ENCODE measurements at places on chromosomes 16 and 17.

- no peak for DNase-seq
These were observed 19.0 kb downstream of the C16orf96 start for GRCh38 chr16:4574919-4575705.

GRCh38 chr17:41439375-41439774 is 1.4 kb downstream of the KRT38 start:
- no peak for DNase-seq

DNA sequence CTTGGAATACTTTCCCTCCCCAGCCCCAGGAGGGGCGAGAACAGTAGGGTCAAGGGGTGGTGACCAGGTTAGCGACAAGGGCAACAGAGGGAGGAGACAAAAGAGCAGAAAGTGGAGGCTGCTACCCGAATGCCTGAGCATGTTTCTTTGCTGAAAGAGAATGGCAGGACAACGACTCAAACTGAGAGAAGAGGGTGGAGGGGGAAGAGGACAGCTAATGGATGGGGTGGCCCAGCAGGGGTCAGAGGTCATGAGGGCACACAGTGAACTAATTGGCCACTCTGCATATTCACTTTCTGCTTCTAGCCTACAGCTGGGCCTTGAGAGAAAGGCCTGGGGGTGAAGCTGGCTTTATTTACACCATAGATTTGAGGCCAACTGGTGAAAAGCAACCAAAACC is 19.1 kb upstream of the DDX52 start:
- DNase-seq: no peak

DNA sequence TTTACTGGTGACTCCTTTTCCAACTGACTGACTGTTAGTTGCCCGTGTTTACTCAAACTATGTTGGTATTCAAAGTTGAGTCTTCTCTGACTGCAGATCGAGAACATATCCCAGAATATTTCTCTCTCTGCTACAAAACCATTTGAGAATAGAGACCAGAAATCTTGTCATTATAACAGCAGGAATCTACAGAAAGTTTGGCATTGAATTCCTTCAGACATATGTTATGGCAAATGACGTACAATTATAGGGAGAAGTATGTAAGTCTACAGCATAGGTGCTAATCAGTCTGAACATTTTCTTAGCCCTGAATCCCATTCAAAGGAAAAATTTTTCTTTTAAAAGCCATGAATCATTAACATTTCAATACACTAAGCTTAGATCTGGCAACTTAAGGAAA is 239.8 kb upstream of the SOX9 start:
- DNase-seq: no peak

- no peak for DNase-seq
These were observed 185.4 kb downstream of the ABCC12 start for GRCh38 chr16:47970291-47970931.

DNA sequence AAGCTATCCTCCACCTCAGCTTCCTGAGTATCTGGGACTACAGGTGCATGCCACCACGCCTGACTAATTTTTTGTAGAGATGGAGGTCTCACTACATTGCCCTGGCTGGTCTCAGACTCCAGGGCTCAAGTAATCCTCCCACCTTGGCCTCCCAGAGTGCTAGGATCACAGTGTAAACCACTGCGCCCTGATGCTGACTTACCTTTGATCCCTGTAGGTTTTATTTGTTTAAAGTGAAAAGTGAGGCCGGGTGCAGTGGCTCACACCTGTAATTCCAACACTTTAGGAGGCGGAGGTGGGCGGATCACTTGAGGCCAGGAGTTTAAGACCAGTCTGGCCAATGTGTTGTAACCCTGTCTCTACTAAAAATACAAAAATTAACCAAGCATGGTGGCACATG is 8.7 kb downstream of the PSKH1 start:
- DNase-seq: no peak

DNA sequence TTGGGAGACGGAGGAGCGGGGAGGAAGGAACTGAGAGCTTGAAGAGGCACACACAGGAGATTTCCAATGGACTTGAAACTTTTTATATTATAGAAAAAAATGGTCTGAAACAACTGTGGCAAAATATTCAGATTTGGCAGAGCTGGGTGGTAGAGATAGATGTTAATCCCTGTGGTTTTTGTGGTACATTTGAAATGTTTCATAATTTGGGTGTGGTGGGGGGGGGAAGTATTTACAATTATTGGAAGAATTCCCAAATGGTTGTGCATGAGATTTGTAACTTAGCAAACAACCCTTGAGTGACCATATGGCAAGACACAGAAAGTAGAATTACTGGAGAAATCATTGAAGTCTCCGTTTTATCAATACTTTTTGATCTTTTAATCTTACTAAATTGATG is 588.8 kb upstream of the PSMD7 start:
- DNase-seq: no peak

- no peak for DNase-seq
These were observed 78.6 kb downstream of the MYH13 start for GRCh38 chr17:10294180-10294579.

DNA sequence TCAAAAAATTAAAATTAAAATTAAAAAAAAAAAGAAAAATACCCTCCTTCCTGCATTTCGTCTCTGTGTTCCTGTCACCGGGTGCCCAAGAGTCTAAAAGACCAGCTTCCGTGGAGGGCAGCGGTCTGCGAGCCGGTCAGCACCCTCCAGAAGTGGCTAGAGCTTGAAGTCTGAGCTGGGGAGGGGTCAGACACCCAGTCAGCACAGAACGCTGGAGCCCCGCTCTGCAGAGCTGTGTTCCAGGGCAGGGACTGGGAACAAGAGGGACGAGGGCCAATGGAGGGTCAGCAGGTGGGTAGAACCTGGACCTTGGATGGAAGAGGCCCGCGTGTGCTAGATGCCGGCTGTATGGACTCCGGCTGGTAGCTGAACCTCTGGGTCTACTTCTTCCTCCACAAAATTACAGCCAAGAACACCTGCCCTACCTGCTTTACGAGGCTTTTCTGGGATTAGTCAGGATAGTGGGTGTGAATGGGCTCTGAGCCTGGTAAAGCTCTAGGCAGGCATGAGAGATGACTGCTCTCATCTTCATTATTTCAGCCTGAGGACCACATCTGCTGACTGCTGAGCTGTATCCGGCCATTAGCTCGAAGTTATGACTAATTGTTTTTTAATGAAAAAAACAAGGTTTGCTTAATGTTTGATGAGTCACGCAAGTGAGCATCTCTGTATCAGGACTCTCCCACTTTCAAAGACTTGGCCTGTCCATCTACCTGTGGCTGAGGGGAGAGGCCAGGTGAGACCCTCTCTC is 5.9 kb downstream of the TRPV1 start:
- no peak for DNase-seq

- no peak for DNase-seq
These were observed 183.8 kb downstream of the CCDC182 start for GRCh38 chr17:57561072-57561861.

- DNase-seq: no peak
These were observed 18.0 kb downstream of the KIFC3 start for GRCh38 chr16:57784334-57784733.

DNA sequence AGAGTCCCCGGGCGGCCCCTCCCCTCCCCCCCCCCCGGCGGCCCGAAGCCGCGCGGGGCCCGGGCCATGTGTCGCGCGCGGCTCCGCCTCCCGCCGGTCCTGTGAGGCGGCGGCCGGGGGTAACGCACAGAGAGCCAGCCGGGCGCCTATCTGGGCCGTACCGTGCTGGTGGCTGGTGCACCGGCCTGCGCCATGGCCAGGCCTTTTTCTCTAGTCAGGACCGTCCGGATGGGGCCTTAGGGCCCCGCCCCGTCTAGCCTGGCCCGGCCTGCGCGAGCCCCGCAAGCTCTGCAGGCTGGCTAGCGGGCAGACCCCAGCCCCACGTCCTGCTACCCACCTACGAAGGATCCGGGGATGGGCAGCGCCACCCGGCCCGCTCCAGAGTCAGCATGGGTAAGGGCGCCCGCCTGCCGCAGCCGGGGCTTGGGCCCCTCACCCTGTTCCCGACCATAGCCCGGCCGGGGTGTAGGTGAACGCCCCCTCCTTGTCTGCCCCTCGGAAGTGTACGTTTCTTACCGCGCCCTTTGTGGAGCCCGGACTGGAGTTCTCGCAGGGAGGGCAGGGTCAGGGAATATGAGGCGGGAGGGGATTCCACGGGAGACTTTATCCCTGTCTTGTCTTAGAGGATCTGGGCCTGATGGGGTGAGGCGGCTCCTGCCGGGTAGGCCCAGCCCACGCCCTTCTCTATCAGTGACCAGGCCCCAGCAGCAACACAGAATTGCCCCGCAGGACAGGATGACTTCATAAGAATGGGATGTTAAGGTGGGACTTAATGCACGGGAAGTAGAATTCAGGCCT is at the start of gene CENPT:
CENPT (minus strand) TSS at position 630 of the 798 bp plus-strand sequence. CDS start 13,834 bp downstream, outside the sequence.
- DNase-seq: peak; percentile 7

GRCh38 chr16:69017036-69017783 is 88.2 kb upstream of the HAS3 start:
- DNase-seq: no peak

- DNase-seq: peak; percentile 66
These were observed 757 bp downstream of the FMNL1 start for GRCh38 chr17:45222289-45222995.

- peak; percentile 92 for DNase-seq
These were observed 5.6 kb downstream of the CORO6 start for GRCh38 chr17:29617125-29617480.

GRCh38 chr16:87764600-87765472 is 950 bp downstream of the KLHDC4 start:
- DNase-seq: peak; percentile 9

- DNase-seq: no peak
These were observed 108.1 kb downstream of the PMP22 start for GRCh38 chr17:15157051-15157450.

- no peak for DNase-seq
These were observed 23.6 kb downstream of the MPG start for GRCh38 chr16:101586-101985.

DNA sequence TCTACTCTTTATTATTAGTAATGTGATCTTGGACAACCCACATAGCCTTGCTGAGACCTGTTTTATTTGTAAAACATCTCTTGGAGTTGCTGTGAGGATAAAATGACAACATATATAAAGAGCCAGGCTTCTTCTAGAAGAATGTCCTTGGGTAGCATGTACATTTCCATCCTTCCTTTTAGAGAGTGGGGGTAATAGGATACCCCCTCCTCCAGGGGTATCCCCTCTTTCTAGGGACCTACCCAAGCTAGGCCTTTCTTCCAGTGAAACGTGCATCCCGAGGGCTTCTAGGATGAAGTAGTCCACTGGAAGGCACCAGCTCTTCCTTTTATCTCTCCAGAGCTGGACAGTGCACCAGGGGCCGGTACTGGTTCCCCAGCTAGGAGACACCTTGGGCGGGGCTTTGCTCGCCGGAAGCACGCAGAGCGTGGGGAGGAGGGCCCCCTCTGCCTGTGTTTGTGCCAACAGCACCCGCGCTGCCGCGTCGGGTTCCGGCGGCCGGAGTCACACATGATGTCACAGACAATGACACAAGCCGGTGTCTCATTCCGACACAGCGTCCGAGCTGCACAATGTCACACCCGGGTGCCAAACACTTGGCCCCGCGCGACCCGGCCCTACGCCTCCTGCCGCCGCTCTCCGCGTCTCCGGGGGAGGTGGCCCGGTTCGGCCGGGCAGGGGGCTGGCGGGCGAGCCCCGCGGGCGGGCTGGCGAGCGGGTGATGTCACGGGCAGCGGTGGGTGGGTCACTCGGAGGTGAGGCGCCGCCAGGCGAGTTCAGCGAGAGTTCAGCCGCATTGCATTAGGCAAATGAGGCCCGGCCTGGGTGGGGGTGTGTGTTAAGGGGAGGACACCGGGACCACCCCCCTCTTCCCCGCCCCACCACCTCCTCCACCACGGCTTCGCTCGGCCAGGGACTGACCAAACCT is 23.4 kb downstream of the GJD3 start:
- peak; percentile 79 for DNase-seq

GRCh38 chr17:36862116-36862920 is 75.0 kb upstream of the LHX1 start:
- DNase-seq: no peak

DNA sequence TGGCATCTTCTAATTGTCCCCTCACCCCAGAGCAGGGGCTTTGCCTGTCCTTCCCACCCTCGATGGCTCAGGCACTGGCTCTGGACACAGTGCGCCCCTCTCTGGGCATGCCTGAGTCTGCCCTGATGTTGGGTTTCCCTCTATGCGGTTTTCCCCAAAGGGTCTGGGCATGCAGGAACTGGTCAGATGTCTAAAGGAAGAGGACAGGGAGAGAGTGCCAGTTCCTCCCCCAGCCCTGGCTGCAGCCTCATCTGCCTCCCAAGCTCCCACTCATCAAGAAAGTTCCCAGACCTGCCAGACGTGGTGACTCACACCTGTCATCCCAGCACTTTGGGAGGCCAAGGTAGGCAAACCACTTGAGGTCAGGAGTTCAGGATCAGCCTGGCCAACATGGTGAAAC is 41.3 kb upstream of the PABPN1L start:
- no peak for DNase-seq

DNA sequence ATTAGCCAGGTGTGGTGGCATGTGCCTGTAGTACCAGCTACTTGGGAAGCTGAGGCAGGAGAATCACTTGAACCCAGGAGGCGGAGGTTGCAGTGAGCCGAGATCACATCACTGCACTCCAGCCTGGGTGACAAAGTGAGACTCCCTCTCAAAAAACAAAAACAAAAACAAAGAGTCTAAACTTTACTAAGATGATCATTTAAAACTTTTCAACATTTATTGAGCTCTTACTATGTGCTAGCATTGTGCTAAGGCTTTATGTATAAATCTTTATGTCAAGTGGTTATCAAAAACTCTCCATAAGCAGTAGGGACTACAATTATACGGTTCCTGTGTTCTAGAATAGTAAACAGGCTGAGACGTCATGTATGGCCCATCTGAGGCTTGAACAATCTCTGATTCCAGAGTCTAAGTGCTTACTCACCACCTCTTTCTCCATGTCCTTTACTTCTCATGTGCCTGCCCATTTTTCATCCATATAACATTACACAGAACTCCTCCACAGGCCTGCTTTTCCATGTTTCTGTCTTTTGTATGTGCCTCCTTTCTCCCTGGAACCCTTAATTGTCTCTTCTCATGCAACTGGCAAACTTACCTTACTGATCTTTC is 66.7 kb downstream of the NUP88 start:
- no peak for DNase-seq

DNA sequence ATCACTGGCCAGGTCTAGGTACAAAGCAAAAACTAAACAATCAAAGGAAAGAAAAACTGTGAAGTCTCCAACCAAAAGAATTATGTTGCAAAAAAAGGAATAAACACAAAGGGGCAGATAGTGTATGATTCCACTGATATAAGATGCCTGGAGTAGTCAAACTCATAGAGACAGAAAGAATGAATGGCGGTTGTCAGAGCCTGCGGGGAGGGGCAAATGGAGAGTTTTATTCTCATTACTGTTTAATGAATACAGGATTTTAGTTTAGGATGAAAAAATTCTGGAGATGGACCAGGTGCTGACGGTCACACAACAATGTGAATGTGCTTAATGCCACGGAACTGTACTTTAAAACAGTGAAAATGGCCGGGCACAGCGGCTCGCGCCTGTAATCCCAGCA is 20.7 kb downstream of the STAT5B start:
- DNase-seq: no peak

GRCh38 chr16:28538733-28539596 is at the start of gene NUPR1:
NUPR1 (minus strand) TSS chr16:28538974; CDS start chr16:28538907, 67 bp downstream.
- no peak for DNase-seq

- no peak for DNase-seq
These were observed 2.6 kb downstream of the PMP22 start for GRCh38 chr17:15262291-15263205.
